PC-9 (cell line): ENCODE measurements at places on chromosomes 7 and 10. TPM values are rescaled to one million over a fixed set of nuclear protein-coding genes. Genes with fewer than 3 reads are reported as not detected.

DNA sequence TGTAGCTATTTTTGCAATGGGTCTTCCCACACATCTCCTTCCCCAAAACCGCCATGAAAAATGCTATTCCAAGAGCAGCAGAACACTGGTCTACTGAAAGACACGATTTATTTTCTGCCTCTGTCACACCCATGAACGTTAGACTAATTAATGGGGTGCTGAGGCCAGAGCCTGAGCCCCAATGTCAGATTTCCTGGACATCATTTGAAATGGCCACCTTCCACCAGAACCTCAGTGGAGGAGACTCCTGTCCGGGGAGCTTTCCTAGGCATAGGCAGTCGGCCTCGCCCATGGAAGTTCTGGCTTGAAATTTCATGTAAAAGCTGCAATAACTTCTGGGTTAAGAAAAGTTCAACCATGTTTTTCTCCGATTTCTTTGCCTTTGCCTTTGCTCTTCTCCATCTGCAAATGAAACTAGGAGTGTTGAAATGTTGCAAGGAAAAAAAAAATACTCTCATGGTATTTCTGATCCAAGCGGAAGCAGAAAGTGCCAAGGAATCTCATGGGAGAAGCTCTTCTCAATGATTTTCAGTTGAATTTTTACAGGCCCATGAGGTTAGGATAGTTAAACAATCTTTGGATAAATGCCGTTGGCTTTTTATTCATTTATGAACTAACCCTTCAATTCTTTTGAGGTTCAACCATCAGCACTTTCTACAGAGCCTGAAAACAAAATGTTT is 570.8 kb upstream of the MGMT start:
- peaks cover 29% of the 10 kb centered on the region; the same call in 1 of the 2 replicates for H3K27me3 ChIP-seq
- no peak for DNase-seq
- no peak overlapping the region for H3K4me3 ChIP-seq
- no peaks in the 10 kb centered on the region for H3K36me3 ChIP-seq

GRCh38 chr7:15475808-15476530 is 85.8 kb downstream of the AGMO start:
- no peaks in the 10 kb centered on the region for H3K4me1 ChIP-seq
- H3K27me3 ChIP-seq, result no peaks in the 10 kb centered on the region

DNA sequence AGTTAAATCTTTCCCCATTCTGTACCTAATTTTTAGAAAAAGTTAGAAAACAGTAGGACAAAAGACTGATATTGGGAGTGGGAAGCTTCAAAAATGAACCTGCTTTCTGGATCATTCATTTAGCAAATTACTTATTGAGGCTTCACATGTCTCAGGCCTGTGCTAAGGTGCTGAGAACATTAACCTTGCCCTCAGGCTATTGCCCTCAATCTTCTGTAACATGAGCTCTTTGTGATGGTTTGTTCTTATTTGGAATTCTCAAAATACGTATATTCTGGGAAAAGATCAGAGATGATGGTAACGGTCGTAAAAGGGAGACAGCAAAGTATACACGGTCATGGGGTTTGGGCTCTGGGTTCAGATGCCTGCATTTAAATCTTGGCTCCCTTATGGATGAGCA is 39.5 kb upstream of the PRKG1 start:
- DNase-seq, result no peak
- H3K27ac ChIP-seq, result no peak overlapping the region
- no peak overlapping the region for H3K4me3 ChIP-seq

The FBXL13 gene
- 10.4 and 19.4 TPM in 2 replicates for total RNA-seq

The CACNA2D1 gene
- total RNA-seq, result 2.5 and 3.2 TPM in 2 replicates

The MYH16 gene
- 11.7 and 18.0 TPM in 2 replicates for total RNA-seq

The SPDYE2 gene
- not detected in 2 replicates for total RNA-seq

The PPP1R9A gene
- 11.5 and 11.9 TPM in 2 replicates for total RNA-seq
